ENCODE measurements at places on chromosomes 1 and 21. TPM values are rescaled to one million over a fixed set of nuclear protein-coding genes. Genes with fewer than 3 reads are reported as not detected.

DNA sequence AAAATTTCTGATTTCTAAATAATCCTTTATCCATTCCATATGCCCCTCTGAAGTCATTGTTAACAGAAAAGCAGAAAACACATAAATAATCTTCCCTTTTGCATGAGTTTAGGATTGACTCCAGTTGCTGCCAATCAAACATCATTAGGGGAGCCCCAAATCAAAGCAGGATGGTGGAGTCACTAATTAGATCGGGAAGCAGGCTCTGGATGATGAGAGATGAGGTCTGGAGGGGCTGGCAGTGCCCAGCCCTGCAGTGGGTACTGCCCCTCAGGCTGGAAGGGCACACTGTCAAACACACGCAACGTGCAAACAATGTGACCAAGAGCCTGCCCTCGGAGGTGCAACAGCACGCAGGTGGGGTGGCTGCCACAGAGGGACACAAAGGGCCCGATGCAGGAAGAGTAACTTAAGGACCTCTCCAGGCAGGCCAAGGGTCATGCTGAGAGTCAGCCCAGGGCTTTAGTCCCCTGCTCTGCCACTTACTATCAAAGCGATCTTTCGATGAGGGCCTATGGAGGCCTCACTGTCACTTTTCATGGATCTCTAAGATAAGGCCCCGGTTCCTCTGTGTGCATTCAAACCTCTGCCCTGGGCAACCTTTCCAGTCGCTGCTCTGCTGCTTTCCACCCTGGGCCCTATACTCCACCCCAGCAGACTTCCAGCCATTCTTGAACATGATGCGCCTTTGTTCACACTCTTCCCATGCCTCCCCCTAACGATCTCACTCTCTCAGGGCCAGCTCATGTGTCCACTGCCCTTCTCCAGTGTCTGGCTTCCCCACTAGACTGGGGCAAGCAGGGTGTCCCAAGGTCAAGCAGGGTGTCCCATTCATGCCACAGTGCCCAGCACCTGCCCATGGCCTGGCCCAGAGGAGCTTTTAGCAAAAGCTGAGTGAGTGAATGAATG lies 98.9 kb downstream of the DMRTB1 start:
- DNase-seq, result no peak

DNA sequence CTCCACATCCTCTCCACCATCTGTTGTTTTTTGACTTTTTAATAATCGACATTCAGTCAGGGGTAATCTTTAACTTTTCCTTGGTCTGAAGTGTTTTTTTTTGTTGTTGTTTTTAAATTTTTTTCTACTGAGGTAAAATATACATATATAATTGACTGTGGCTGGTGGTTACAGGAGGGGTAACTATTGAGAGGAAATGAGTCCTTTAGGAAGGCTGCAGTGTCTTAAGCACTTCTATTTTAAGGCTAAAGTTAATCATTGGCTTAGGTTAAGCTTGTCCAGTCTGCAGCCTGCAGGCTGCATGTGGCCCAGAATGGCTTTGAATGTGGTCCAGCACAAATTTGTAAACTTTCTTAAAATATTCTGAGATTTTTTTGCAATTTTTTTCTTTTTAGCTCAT lies 172.5 kb downstream of the CTH start:
- DNase-seq, result no peak

DNA sequence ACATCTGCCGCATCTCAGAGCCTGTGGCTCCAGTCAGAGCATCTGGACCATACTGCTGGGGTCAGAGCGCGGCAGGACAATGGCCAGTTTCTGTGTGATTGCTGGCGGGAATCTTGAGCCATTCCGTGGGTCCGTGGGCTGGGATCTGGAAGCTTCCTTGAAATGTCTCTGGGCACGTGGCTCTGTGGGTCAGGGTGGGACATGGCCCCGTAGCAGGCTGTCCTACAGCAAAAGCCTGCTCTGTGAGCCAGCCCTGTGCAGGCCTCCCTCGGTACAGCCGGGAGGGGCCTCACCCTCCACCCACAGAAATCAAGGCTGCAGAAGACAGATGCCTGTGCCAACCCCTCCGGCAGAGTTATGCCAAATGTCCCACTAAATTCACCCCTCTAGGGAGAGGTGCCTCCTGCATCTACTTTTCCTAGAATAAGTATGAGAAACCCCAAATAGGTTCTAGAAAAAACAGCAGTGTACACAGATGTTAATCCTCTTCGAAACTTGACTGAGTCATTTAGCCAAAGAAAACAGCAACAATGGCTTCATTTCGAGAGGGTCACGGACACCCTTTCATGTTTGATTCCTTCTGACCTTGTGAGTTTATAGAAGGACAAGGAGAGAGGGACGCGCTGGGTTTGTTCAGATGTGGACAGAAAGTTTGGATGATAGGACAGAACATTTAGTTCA lies 27.8 kb downstream of the COL18A1 start:
- peak; percentile 14 for DNase-seq

DNA sequence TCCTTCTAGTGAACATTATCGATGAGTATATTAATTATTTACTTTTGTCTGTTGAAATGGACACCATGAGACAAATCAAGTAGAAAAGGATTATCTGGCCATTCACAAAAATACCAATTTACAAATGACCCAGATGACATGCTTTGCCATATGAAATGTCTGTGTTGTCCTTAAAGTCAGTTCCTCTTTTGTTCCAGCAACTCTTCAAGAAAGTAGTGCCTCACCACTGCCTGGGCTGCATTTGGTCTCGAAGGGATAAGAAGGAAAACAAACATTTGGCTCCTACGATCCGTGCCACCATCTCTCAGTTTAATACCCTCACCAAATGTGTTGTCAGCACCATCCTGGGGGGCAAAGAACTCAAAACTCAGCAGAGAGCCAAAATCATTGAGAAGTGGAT lies 79.6 kb downstream of the RGL1 start:
- DNase-seq, result no peak

DNA sequence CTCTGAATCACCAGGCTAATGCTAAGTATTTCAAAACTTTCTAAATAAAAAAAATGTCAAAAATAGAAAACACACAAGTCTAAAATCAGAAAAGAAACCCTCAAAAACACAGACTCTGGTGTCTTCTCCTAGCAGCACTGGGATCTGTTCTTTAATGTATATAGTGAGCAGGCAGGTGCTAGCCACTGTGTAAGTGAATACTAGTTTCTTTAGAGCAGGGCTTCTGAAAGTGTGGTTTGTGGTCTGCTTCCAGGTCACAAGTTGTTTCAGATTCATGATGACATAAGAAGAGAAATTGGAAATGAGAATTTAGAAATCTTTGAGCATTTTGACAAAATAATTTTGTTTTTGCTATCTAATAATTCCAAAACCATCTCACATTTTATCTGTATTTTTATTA lies 763.1 kb downstream of the USP25 start:
- no peak for DNase-seq

DNA sequence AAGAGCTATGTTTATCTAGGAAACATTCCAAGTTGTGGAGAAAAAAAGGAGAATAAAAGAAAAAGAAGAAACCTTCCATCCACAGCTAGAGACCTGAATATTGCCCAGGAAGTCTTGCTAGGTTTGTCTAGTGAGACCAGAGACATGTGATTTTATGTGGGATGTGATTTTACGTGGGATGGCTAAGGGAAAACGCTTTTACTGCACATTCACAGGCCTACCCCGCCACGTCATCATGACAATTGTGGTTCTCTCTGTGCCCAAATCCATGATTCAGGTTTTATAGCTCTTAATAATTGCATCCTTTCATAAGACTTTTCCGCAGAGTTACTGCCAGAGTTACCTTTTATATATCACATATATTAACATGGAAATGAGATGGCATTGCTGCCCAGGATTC lies 86.4 kb upstream of the SSX2IP start:
- DNase-seq, result peak; percentile 65

GRCh38 chr1:31387612-31388011 lies 14.7 kb upstream of the FABP3 start:
- no peak for DNase-seq

DNA sequence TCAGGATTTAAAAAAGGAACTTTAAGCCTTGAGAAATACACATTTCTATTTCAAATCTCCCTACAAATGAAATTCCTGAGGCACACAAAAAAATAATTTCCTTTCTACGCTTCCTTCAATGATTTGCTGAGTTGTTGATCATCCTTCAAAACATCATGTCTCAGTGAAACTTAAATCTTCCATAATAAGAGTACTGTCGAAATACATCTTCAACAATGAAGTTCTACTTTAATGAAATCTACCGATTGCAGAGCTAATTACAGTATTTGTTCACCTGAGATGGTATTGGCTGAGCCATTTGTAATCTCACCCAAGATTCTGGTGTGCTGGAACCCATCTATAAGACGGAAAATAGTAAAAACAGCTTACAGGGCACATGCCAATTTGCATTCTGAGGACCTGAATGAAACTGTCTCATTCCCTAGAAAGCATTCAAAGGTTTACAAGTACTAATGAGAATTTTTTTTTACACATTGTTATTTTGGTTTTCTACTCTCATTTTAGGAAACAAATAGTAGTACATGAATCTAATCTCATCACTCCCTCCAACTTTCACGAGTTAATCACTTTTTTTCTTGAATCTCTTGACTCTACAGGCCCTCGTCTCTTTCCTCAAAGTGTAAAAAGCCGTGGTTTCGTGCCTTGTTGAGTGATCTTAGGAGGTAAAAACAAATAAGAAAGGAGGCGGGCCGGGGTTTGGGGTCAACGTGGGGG lies 1.1 kb downstream of the CHML start:
- DNase-seq, result peak; percentile 55

DNA sequence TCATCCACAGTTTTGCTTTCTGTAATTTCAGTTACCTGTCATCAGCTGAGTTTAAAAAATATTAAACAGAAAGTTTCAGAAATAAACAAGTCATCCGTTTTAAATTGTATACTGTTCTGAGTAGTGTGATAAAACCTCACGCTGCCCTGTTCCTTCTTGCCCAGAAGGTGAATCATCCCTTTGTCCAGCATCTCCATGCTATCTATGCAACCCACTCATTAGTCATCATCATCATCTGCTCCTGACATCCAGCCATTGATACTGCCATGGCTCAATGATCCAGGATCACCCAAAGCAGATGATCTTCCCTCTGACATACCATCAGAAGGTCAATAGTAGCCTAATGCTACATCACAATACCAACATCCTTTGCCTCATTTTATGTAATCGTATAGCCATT lies 198.3 kb downstream of the SLC44A5 start:
- peak; percentile 59 for DNase-seq

- peak; percentile 38 for DNase-seq
These were observed 15.8 kb downstream of the OR14I1 start for GRCh38 chr1:248686815-248687214.

- no peak for DNase-seq
These were observed 9.8 kb upstream of the SSX2IP start for GRCh38 chr1:84700070-84700469.

DNA sequence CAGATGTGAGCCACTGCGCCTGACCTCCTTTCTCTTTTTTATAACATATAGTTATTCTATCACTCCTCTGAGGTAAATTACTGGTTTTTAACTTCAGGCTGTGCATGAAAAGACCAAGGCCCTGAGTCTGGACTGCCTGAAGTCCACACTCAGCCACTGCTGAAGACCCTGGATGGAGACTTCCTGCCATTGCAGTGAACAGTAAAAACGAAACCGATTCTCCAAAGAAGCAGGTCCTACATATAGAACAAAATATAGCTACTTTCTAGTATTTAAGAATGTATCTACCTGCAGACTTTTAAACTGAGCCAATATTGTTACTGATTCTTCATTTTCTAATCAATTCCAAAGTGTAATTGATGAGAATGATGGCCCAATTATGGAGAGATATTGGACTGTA lies 232.8 kb downstream of the CHRM3 start:
- DNase-seq, result no peak

DNA sequence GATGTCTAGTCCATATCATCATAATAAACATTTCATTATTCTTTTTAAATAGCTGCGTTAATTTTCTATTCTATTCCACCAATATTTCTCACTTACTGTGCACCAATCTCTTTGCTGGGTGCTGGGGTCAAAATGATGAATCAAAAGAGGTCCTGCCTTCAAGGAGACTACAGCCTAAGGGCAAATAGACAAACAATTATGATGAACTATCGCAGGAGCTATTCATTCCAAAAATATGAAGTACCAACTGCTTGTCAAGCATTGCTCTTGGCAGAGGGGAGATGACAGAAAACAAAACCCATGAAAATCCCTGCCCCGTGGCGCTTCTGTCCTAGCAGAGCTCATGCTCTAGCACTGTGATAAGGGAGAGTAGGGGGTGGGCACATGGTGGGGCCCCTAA lies 28.8 kb upstream of the SLC26A9 start:
- DNase-seq, result no peak

GRCh38 chr1:21334214-21335087 lies 44.2 kb upstream of the ECE1 start:
- peak; percentile 88 for DNase-seq

DNA sequence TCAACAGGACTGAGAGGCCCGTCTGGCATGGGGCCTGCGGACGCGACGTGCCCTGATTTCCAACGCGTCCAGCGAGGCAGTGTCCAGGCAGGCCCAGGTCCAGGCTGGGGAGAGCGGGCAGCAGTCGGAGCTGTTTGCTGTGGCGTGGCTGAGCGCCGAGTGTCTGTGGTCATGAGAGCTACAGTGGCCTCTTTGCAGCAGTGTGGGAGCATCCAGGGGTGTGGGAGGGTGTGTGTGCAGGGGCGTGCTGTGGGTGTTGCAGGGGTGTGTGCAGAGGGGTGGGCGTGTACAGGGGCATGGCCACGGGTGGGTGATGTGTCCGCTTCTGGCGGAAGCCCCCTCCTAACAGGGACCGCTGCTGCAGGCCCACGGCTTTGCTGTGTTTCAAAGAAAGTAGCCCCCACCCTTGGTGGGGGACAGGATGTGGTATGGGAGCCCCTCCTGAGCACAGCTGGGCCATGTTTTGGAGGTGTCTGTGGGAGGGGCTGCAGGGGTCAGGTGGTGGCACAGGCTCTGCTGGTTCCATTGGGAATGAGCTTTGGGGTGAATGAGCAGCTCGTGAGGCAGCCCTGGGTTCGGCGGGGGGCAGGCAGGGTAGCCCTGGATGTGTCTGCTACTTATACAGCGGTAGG lies 17.7 kb downstream of the PLCH2 start:
- no peak for DNase-seq

SNX7 gene
- 22.8 TPM for total RNA-seq

CFAP107 gene
- total RNA-seq, result not detected

CD34 gene
- total RNA-seq, result 0.52 TPM

FAM72D gene
- 11.9 TPM for total RNA-seq

C1orf116 gene
- total RNA-seq, result 35.5 TPM

Measured in MCF 10A (cell line).